ENCODE measurements at places on chromosomes 3 and 15. TPM values are rescaled to one million over a fixed set of nuclear protein-coding genes. Genes with fewer than 3 reads are reported as not detected.

VIPR1 gene
- total RNA-seq = 3.5 TPM

NOP10 gene
- total RNA-seq = 212 TPM

FBN1 gene
- 164 TPM for total RNA-seq

GPR87 gene
- not detected for total RNA-seq

EIF1B gene
- 21.7 TPM for total RNA-seq

NOX5 gene
- total RNA-seq = 0.53 TPM

TIPIN gene
- 6.1 TPM for total RNA-seq

TGM4 gene
- not detected for total RNA-seq

KBTBD13 gene
- 0.21 TPM for total RNA-seq

GRK7 gene
- total RNA-seq = not detected

RBMS3 gene
- total RNA-seq = 65.8 TPM

OXTR gene
- 150 TPM for total RNA-seq

CNTN6 gene
- total RNA-seq = not detected

RFT1 gene
- total RNA-seq = 12.1 TPM

INO80 gene
- total RNA-seq = 57.8 TPM

EPHB3 gene
- 1.2 TPM for total RNA-seq

CP gene
- 58.3 TPM for total RNA-seq

PTH1R gene
- total RNA-seq = 10.3 TPM

SLC6A11 gene
- not detected for total RNA-seq

C3orf49 gene
- total RNA-seq = not detected

MANF gene
- 34.4 TPM for total RNA-seq

MUC20 gene
- total RNA-seq = 52.0 TPM

PPARG gene
- total RNA-seq = 23.5 TPM

CSTA gene
- total RNA-seq = not detected

ZFAND6 gene
- total RNA-seq = 49.6 TPM

CCDC54 gene
- total RNA-seq = not detected

CHRD gene
- 172 TPM for total RNA-seq

Data from ascending aorta (tissue), 2 donors.